SIG-M5 (cell line): ENCODE measurements at places on chromosomes 5 and 9.

DNA sequence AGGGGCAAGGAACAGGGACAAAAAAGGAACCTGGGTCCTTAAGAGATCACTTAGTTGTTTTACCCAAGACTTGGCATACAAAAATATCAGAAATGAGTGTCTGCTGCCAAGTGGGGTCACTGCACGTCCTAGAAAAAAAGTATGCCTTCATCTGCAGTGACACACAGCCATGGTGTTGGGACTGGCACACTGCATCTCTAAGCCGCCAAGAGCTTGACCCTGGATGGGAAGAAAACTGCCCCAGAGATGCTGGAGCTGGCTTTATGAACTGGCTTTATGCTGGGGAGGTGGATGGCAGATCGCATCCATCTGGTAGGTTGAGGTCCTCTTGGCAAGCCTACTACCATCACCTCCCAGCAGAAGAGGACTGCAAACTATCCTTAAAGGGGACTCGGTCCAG lies 51.7 kb downstream of the IRF1 start:
- DNase-seq, result no peak

DNA sequence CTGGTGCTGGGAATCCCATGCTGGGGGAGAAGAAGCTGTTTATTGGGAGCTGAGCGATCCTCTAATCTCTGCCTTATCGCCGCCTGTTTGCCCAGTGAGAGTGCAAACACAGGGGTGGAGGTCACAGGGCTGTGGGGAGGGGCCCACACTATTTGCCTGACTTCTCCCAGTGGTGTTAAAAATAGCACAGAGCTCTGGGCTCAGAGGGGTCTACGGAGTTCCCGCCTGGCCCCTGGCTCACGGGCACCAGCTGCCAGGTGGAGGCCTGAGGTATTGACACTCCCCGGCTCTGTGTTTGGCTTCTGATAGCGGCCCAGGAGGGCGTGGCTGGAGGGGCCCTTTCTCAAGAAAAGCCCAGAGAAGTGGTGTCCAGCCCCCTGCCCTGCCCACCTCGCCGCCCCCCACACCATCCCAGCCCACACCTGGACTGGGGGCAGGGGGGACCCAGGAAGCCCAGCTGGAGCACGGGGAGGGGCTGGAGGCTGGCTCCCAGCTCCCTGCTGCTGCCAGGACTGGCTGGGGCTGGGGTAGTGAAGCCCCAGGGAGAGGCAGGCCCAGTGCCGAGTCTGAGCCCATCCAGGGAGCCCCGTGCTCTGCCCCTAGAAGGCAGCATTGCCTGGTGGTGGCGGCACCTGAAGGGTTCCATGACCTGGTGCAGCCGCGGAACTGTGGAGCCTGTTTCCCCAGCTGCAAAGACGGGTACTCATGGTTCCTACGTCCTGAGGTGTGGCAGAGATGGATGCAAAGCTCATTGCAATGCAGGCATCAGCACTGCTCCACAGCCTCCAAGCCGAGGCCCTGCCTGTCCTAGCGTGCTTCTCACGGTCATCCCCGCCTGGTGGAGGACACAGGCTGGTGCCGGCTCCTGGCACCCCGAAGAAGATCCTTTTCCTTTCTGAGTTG lies 35.7 kb upstream of the EGFL7 start:
- DNase-seq, result no peak

DNA sequence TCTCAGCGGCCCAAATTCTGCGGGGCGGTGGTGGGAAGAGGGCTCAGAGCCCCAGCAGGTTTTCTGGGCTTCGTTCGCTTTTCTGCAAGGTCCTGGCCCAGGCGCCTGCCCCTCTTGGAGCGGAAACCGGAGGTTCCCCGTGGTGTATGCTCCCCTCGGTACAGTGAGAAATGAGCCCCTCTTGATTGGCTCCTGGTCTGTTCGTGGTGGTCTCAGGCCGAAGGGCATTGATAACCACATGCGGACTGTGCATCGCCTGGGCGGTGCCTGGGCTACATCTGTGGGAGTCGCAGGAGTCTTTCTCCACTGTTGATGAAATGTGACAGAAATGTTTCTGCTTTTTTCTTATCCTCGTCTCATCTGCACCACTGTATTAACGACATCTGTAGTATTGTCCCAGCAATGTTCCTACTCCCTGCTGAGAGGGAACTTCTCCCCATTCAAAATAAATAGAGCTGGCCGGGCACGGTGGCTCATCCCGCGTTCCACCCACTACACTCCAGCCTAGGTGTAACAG lies 682 bp downstream of the MAN1B1 start:
- no peak for DNase-seq

DNA sequence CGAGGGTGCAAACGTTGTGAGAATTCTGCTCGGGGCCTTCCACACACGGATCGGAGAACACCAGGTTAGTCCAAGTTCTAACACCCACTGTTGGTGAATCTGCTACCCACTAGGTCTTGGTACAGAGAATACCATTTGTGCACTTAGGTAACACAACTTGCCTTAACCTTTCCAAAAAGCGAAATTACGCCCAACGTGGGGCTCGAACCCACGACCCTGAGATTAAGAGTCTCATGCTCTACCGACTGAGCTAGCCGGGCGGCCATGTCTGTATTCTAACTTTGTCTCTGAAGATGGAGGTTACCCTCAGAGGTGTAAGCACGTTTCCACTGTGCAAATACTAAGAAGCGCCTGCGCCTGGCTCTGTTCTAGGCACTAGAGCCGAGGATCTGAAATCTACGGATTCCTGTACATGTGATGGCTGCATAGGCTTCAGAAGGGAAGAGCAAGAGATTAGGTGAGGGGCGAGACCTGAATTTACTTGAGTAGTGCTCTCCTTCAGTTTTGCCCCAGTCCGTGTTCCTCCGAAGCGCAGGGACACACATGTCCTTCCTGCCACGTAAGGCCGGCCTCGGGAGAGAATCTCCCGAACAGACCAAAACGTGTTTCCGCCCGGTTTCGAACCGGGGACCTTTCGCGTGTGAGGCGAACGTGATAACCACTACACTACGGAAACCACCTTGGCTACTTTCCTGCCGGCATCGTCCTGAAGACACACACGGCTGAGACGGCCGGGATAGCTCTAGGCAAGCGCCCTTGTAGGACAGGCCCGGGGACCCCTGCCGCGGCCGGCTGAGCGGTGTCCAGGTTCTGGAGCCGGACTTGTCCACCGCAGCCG lies 1.1 kb upstream of the TRIM41 start:
- DNase-seq, result no peak

DNA sequence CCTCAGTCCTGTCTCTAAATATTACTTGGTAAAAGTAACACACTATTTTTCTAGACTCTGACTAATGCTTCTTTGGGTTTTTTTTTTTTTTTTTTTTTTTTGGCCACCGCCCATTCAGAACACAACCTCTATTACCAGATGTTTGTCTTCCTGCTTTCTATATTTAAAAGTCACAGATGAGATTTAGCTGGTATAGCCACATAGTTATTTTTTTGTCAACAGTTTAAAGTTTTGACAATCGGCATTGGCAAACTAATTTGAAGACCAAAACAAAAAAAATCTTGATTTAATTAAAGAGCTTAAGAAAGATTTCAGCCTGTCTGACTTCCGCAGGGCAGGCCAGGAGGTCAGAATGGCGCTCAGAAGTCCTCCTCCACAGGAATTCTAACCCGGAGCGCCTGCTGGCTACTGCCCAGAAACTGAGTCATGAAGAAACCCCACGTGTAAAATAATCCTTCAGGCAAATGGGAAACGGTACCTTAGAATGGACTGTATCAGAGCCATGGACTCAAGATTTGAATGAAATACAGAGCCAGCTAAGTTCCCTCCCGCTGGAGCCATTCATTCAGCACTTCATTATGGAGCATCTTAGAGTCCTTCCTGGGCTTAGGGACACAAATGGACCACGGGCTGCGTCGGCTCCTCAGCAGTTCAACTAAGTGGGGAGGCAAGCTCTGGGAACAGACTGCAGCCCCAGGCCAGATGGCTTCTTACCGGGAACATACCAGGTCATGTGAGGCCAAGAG lies 55.6 kb downstream of the PTPDC1 start:
- no peak for DNase-seq

- DNase-seq, result no peak
These were observed 99.8 kb downstream of the RALGPS1 start for GRCh38 chr9:127014216-127014909.

DNA sequence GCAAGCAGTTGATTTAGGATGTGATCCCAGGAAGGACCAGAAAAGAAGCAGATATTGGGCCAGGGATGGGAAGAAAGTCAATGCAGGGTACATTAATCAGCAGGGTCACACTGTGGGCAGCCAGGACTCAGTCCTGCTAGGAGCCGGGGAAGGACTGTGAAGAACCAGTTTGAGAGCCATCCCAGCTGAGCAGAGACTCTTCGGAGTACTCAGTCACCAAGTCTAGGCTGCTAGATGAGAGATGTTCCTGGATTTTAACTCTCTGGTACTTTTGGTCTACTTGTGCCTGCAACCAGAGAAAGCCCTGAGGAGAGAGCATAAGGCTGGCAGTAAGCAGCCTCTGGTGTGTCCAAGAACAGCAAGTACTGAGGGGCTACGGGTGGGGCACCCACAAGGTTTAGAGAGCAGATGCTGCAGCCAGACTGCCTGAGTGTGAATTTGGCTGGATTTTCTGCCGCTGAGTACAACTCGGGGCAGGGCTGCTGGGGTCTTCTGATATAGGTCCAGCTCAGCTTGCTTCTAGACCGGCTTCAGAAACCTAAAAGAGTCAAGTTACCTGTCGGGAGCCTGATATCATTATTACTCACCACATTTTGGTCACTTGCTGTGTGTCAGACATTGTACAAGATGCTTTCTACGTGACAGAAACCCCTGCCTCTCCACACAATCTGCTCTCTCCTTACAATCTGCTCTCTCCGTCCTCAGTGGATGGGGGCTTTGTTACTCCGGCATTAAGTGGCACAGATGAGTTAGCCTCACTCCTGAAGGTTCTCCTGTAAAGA lies 250.2 kb upstream of the GAS1 start:
- DNase-seq, result no peak

GRCh38 chr9:124343533-124344290 lies 71.5 kb downstream of the PSMB7 start:
- DNase-seq, result no peak

DNA sequence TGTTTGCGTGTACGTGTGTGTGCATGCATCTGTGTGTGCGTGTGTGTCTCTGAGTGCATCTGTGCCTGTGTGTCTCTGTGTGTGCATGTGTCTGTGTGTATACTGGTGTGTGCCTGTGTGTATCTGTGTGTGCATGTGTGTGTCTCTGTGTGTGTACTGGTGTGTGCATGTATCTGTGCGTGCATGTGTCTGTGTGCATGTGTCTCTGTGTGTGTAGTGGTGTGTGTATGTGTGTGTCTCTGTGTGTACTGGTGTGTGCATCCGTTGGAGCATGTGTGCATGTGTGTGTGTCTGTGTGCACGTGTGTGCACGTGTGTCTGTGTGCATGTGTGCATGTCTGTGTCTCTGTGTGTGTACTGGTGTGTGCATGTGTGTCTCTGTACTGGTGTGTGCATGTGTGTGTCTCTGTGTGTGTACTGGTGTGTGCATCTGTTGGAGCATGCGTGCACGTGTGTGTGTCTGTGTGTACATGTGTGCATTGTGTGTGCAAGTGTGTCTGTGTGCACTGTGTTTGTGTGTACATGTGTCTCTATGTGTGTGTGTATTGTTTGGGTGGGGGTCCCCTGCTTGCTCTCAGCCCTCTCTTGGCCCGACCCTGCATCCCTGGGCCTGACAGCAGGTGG lies 23.8 kb upstream of the NOTCH1 start:
- DNase-seq, result no peak

DNA sequence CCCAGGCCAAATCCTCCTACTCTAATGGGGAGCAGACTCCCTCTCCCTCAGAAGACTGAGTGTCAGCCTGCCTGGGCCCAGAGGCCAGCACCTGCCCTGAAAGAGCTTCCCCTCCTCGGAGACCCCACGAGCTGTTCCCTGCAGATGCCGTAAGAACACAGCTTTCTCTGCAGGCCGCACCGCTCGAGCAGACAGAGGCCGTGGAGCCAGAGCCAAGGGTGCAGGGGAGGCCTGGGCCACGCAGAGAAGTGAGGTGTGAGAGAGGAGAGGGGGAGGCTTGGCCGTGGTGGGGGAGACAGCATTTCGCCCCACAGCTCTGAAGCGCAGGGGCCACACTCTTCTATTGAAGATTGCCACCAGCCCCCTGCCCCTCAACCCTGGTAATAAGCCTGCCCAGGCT lies 62.8 kb upstream of the GARNL3 start:
- DNase-seq, result no peak

DNA sequence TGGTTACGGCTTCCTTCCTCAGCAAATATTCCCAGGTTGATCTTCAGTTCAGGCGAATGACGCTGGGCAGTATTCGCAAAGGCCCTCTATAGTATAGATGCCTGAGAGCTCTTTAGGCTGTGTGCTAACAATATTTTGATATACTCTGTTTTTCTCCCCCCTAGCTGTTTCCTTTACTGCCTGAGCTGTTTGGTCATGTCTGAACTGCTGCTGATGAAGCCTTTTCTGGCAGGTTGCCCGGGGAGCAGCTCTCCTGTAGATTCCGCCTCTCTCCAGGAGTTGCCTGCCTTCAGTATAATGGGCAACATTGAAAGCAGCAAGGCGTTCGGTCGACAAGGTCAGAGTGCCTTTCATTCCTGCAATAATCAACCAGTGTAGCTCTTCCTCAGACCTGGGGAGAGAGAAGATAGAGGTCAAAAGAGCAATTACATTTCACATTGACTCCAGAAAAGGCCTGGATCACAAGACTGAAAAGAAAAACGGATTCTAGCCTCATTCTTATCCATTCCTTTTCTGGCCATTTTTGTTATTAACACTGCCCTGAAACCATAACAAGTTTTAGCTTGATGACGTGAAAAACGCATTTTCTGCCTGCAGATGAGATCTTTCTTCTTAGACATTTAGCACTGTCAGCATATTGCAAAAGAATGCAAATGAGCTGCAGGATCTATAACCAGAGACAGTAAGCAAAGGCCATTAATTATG lies 60.1 kb upstream of the ZNF608 start:
- no peak for DNase-seq

DNA sequence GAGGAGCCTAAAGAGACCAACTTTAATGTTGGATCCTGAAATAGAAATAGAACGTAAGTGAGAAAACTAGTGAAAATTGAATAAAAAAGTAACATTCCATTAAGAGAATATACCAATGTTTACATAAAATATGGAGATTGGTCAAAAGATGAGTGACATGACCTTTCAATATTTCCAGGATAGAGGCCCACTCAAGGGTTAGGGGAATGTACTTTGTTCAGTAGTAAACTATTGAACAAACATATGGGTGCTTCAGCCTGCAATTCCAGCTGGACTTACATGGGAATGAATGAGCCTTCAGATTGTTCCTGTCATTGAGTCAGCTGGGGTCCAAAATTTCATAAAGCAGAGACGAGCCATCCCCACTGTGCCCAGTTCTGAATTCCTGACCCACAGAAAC lies 371.7 kb upstream of the POU5F2 start:
- DNase-seq, result no peak

DNA sequence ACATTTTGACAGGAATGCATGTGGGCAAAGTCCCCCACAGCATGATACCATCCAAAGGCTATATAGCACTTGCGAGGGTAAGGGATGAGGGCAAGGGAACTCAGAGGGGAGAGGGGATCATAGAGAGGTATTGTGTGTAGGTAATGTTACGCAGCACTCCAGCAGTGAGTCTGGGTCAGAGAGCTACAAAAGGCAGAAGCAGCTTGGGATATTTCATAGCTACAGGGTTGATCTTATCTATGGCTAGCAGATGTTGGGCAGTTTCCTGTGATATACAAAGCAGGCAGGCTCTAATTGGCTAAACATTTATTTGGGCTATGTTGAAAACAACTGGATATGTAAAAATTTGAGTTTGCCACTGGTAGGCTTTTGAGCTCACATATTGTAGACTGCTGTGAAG lies 17.8 kb upstream of the SLCO4C1 start:
- DNase-seq, result no peak
